ENCODE measurements at places on chromosomes 12 and 14. TPM values are rescaled to one million over a fixed set of nuclear protein-coding genes. Genes with fewer than 3 reads are reported as not detected.

- H3K36me3 ChIP-seq: no peaks in the 10 kb centered on the region
- H3K4me3 ChIP-seq: no peak overlapping the region
Measured at GRCh38 chr14:41749429-41749828, 142.8 kb downstream of the LRFN5 start.

- no peaks in the 10 kb centered on the region for H3K4me1 ChIP-seq
- H3K27me3 ChIP-seq: peaks cover 1% of the 10 kb centered on the region
- no peaks in the 10 kb centered on the region for H3K36me3 ChIP-seq
- no peak overlapping the region for H3K27ac ChIP-seq
- DNase-seq: no peak
Measured at GRCh38 chr12:105945880-105946279, 192.9 kb downstream of the NUAK1 start.

GRCh38 chr12:46579474-46579873 lies 206.9 kb upstream of the SLC38A2 start:
- H3K27me3 ChIP-seq: peaks cover 2% of the 10 kb centered on the region
- no peak overlapping the region for H3K27ac ChIP-seq
- no peak overlapping the region for H3K4me3 ChIP-seq
- no peaks in the 10 kb centered on the region for H3K4me1 ChIP-seq

DNA sequence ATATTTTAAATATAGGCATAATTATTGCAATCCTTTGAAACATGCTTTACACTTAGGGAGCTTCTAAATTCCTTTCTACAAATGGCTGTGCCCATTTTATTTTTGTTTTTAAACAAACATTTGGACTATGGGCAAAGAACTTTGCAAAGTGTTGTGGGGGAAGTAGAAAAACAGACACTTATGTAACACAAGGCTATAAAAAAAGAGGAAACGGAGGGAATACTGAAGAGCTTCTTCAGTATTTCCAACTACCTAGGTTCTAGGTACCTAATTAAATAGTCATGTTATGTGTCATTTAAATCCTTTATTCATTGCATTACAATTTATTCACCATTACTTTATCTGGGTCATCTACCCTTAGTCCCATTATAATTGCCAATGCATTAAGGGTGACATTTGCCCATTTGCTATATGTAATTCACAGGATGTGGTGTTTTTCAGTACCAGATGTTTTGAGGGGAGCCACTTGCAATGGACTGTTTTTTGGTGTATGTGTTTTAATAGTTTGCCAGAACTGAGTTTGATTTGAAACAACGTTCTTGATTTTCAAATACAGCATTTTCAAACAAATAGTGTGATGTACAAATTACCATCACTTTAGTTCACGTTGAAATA lies 1.5 kb upstream of the MSRB3 start:
- peaks cover 2% of the 10 kb centered on the region for H3K27me3 ChIP-seq
- H3K4me3 ChIP-seq: no peak overlapping the region
- peaks cover 5% of the 10 kb centered on the region for H3K4me1 ChIP-seq
- DNase-seq: no peak

Gene DCP1B
- 13.6 TPM for total RNA-seq

Gene TEX52
- not detected for total RNA-seq

Gene C12orf42
- 0.77 TPM for total RNA-seq

DNA sequence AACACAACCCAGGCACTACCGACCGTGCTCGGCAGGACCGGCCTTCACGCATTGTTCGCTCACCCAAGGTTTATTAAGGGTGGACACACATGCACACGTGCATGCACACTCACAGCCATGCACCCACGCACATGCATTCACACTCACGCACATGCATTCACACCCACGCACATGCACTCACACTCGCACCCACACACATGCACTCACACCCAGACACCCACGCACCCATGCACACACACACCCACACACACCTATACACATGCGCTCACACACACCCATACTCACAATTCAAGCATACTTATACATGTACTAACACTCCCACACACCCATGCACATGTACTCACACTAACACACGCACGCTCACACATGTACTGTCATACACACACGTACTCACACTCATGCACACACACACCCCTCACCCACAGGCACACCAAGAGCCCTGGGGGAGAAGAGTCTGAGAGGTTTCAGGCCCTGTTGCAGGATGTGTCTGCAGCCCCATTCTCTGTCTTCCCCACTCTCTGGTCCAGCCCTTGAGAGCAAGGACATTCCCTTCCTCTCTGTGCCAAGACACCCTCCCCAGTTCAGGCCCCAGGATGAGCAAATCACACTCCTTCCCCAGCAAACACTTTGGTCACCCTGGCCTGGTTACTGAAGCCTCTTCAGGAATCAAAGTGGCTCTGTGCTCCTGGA lies 49.4 kb upstream of the BCL11B start:
- H3K4me1 ChIP-seq: peaks cover 4% of the 10 kb centered on the region
- H3K27ac ChIP-seq: no peak overlapping the region
- DNase-seq: no peak
- H3K36me3 ChIP-seq: peaks cover 4% of the 10 kb centered on the region

- no peak overlapping the region for H3K27ac ChIP-seq
- H3K4me1 ChIP-seq: peaks cover 24% of the 10 kb centered on the region
- peaks cover 3% of the 10 kb centered on the region for H3K27me3 ChIP-seq
Measured at GRCh38 chr12:789852-790563, 37.6 kb downstream of the WNK1 start.

DNA sequence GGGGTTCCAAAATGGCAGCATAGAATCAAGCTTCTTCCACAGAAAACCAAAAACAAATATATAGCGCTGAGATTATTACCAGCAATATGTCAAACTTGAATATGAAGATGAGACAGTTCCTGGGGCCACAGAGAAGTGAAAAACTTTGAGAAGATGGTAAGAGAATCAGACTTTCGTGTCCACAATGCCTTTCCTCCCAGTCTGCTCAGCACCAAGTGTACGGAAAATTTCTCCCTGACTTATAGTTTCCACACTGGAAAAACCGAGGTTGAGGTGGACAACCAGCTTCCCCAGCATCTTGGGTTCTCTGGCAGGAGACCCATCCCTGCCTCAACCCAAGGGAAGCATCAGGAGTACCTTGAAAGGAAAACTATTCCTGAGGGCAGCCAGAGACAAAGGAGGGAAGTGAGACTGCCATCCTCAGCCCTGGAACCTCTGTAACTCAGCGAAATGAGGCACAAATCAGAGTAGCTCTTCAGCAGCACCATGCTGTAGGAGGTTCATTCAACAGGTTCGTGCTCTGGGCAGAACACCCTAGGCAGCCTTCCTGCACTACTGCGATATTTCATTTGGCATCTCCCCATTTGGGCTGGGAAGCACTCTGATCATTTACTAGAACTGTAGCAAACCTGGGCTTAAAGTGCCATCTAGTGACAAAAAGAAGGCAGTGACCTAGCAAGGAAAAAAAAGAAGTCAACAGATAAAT lies 52.4 kb upstream of the CAPRIN2 start:
- H3K27me3 ChIP-seq: no peaks in the 10 kb centered on the region
- H3K27ac ChIP-seq: no peak overlapping the region
- peaks cover 2% of the 10 kb centered on the region for H3K4me1 ChIP-seq
- H3K4me3 ChIP-seq: no peak overlapping the region

Gene GALNT8
- 31.6 TPM for total RNA-seq

- H3K4me1 ChIP-seq: peaks cover 51% of the 10 kb centered on the region
- DNase-seq: no peak
- H3K4me3 ChIP-seq: peak overlapping the region; percentile 62
- peak overlapping the region; percentile 48 for H3K27ac ChIP-seq
Measured at GRCh38 chr12:4285070-4285469, 11.5 kb downstream of the CCND2 start.

DNA sequence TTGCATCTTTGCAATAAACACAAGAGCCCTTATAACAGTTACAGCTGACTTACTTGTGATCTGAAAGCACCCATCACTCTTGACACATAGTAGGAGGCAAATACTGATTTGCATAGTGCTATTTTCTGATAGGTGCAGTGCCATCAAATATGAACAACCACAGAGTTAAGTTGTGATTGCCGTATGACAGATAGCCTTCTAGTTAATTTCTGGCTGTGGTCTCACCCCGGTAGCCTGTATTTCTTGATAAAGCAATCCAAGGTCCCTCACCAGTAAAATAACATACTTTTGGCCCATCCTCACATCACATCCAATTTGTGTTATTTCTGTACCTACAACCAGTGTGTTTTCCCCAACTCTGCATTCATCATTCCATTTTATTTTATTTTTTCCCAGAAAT lies 23.3 kb upstream of the STYK1 start:
- H3K27me3 ChIP-seq: no peaks in the 10 kb centered on the region
- peaks cover 28% of the 10 kb centered on the region for H3K36me3 ChIP-seq
- no peak overlapping the region for H3K4me3 ChIP-seq
- no peaks in the 10 kb centered on the region for H3K4me1 ChIP-seq
- DNase-seq: no peak

DNA sequence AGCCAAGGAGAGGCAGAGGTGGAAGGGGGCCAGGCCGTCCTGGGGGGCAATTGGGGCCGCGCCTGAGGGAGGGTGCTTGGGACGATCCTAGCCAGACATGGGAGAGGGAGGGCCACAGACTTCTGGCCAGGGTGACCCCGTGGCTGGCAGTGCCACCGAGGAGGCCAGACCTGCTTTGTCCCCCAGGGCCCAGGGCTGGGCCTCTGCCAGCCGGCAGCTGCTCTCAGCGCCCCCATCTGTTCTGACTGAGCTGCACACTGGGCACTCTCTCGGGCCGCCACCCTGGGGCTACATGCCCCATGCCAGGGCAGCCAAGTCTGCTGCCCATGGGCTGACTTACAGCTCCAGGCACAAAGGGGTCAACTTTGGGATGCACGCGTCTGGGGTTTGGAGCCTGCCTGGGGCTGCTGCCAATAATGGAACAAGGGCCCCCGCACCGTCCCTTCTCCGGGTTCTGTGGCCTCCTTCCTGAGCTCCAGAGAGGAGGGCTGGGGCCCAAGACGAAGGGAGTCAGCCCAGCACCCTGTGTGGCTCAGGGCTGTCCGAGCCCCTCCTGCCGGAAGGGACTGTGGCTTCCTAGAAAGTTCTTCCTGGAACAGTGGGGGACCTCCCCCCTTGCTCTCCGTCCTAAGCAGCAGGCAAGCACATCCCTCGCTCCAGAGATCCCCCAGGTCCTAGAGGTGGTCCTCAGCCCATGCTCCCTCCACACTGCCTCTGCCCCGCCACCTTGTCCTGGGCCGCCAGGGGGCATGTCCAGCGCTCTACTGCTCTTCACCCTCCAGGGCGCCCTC lies 1.1 kb downstream of the ADSS1 start:
- H3K27ac ChIP-seq: no peak overlapping the region
- peaks cover 2% of the 10 kb centered on the region for H3K4me1 ChIP-seq
- peaks cover 25% of the 10 kb centered on the region for H3K27me3 ChIP-seq
- H3K4me3 ChIP-seq: peak overlapping the region; percentile 69
- DNase-seq: peak; percentile 50

DNA sequence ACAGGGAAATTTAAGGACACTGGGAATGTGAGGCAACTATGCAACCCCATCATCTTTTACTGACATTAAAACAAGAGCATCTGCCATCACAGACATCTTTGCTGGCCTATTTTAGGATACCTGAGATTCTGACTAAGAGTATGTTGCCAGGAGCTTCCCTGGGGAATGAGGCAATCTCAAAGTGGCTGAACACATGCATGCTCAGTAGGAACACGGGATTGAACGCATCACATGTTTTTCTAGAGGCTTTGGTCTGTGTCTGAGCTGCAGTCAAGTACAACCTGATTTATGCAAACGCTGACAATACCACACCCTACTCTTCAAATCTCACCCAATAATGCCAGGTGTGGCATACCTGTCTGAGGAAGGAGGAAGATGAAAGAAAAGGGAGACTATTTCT lies 416.5 kb downstream of the NELL2 start:
- no peaks in the 10 kb centered on the region for H3K27me3 ChIP-seq
- no peak for DNase-seq
- H3K4me1 ChIP-seq: no peaks in the 10 kb centered on the region

DNA sequence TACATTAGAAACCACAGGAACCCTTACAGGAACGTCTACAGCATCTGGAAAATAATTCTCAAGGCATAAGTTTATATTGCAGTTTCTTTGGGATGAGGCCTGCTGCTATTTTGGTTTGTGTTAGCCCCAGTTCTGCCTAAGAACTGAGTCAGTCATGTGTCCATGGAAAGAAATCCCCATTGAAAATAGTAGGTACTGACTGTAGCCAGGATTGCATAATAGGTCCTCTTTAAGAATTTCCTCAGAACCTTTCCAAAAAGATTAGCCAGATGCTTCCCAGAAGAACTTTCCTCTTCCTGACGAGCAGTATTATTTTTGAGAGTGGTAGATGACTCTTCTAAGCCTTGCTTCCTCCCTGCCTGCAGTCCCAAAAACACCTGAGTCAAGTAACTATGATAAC lies 52.6 kb downstream of the RASSF8 start:
- no peak for DNase-seq
- no peak overlapping the region for H3K27ac ChIP-seq
- H3K36me3 ChIP-seq: peaks cover 8% of the 10 kb centered on the region
- peaks cover 40% of the 10 kb centered on the region for H3K4me1 ChIP-seq

DNA sequence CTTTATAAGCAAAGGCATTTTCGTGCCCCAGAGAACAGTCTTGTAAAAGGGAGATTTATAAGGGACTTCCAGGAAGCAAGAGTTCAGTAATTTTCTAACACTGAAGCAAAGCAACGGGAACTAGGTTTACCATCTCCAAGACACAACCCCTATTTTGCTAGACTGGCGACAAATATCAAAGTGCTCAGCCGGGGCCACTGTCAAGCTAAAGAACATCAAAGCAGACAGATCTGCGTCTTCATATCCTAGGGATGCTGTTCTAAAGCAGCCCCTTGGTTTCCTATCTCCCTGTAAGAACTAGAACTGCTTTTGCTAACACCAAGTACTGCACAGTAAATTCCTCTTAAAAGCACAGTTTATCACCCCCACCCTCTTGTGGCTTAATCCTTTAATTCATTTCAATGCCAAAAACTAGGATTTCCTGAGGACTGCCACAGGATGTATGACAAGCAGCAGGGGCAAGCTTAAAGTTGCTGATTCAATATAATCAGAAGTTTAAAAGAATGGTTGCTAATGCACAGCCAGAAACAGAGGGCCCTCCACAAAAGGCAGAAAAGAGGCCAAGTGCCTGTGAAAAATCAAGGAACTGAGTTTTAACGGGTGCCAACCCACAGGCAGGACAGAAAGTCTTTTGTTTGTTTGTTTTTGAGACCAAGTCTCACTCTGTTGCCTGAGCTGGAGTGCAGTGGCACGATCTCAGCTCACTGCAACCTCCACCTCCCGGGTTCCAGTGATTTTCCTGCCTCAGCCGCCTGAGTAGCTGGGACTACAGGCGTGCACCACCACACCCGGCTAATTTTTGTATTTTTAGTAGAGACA lies 44.0 kb upstream of the ISM2 start:
- H3K27me3 ChIP-seq: peaks cover 2% of the 10 kb centered on the region
- peaks cover 12% of the 10 kb centered on the region for H3K36me3 ChIP-seq
- H3K27ac ChIP-seq: peak overlapping the region; percentile 89
- no peak overlapping the region for H3K4me3 ChIP-seq
- peaks cover 36% of the 10 kb centered on the region for H3K4me1 ChIP-seq
- DNase-seq: no peak

Gene MAP3K9
- total RNA-seq: 8.6 TPM
